Stimulated activated CD8-positive, alpha-beta memory T cell treated with anti-CD3 and anti-CD28 coated beads, Interleukin-4, amount 100 ng/mL, for 1 hour (primary cell): ENCODE measurements at places on chromosomes 11 and 22.

- no peak for DNase-seq
Observed at GRCh38 chr22:50699756-50700386, 27.2 kb downstream of the SHANK3 start.

GRCh38 chr11:14255238-14255534 lies 103.8 kb downstream of the RRAS2 start:
- no peak for DNase-seq

DNA sequence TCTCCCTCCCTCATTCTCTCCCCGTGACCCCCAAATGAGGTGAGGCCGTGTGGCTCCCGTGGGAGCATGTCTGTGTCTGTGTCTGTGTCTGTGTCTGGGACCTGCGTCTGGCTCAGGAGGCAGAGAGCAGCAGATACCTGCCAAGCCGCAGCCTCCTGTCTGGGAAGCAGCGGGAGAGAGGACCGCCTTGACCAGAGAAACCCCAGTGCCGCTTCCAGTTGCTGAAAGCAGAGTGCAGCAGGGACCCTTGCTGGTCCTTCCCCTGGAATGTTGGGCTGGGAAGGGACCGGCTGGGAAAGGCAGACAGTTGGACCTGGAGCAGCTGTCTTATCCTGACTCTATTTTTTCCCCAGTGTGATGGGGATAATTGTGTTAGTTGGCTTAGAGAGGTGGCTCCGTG lies 525 bp downstream of the CSDC2 start:
- DNase-seq = no peak

- DNase-seq = no peak
Observed at GRCh38 chr11:122082205-122082604, 33.8 kb downstream of the BLID start.

DNA sequence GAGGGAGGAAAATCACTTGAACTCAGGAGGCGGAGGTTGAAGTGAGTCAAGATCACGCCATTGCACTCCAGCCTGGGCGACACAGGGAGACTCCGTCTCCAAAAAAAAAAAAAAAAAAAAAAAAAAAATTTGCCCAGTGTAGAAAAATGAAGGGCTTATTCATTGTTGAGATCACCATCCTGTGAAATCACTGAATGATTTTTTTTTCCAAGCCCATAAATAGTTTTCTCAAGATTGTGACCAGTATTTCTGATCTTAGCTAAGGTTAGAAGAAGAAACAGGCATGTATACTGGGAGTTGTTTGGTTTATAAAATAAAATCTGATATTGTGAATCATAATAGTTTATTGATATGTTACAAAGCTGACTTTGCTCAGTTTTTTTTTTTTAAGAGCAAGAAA lies 269.4 kb downstream of the CADM1 start:
- no peak for DNase-seq

- DNase-seq = no peak
Observed at GRCh38 chr11:59224351-59224928, 11.7 kb upstream of the MPEG1 start.

- no peak for DNase-seq
Observed at GRCh38 chr22:47168441-47168840, 406.0 kb downstream of the TBC1D22A start.

- DNase-seq = no peak
Observed at GRCh38 chr11:73313652-73314051, 5.6 kb downstream of the ARHGEF17 start.

- no peak for DNase-seq
Observed at GRCh38 chr11:117045956-117046355, 52.3 kb downstream of the SIK3 start.

- DNase-seq = no peak
Observed at GRCh38 chr11:118060869-118061268, 16.0 kb upstream of the TMPRSS4 start.

DNA sequence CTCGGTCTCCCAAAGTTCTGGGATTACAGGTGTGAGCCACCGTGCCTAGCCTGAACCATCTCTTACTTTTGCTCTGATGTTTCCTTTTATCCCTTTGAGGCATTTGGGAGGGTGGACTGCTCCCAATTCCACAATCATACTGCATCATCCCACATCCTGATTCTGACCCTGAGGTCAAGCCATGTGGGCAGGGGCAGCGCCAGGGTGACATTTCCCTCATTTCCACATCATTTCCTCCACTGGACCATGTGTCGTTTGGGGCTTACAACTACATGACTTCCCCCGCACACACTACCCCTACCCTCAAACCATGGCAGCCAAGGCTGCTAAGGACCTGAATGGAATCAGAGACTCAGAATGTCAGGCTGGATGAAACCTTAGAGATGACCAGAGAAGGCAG lies 26.4 kb upstream of the ZBTB16 start:
- no peak for DNase-seq

GRCh38 chr11:117840881-117841550 lies 16.5 kb upstream of the FXYD2 start:
- DNase-seq = no peak

GRCh38 chr22:17860220-17860965 lies 86.1 kb upstream of the BID start:
- DNase-seq = no peak

GRCh38 chr11:34501949-34502348 lies 11.6 kb downstream of the ELF5 start:
- DNase-seq = no peak

GRCh38 chr22:49735901-49736421 lies 91.7 kb downstream of the BRD1 start:
- no peak for DNase-seq

- DNase-seq = no peak
Observed at GRCh38 chr11:75426720-75427086, 6.3 kb downstream of the KLHL35 start.

GRCh38 chr22:27349456-27349855 lies 452.1 kb downstream of the MN1 start:
- no peak for DNase-seq

DNA sequence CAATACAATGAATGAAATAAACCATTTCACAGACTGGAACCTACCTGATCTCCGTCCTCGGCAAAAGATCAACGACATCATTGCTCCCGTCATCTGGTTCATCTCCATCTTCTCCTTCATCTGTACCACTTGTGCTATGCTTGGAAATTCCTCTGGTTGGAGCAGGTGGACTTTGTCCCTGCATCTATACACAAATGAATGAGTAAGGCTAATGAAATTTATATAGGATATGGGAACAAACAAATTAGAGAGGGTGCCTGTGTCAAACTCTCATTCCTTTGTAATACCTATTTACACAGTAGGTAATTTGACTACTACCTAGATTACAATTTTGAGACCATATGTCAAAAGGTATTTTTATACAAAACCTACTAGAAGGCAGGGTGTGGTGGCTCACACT lies 59.4 kb downstream of the F2 start:
- DNase-seq = no peak

DNA sequence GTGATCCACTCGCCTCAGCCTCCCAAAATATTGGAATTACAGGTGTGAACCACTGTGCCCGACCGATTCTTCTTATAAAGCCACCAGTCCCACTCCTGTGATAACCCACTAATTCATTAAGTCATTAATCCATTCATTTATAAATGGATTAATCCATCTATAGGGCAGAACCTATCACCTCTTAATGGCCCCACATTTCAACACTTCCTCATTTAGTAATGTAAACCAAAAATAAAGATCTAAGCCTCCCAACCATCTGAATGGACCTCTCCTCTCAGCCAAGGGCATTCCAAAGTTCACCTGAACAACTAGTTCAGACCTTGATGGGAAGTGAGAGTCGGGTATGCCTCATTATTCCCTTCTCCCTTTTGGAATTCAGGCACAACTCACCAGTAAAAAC lies 9.9 kb upstream of the MRPL11 start:
- DNase-seq = no peak

DNA sequence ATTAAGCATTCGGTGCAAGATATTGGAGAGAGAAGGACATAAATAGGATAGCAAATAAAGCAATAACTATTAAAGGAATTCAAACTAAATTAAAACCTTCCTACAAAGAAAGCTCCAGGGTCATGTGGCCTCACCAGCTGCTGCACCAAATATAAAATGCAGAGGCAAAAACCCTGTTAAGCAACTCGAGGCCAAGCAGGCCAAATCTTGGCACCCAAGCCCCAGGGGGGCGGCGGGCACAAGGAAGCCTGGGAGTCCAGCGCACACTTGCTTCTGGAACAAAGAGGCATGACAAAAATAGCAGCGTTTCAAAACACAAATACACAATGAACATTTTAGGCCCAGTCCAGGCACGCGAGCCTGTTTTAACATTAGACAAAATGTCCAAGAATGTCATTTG lies 20.8 kb downstream of the KRTAP5-6 start:
- DNase-seq = no peak

DNA sequence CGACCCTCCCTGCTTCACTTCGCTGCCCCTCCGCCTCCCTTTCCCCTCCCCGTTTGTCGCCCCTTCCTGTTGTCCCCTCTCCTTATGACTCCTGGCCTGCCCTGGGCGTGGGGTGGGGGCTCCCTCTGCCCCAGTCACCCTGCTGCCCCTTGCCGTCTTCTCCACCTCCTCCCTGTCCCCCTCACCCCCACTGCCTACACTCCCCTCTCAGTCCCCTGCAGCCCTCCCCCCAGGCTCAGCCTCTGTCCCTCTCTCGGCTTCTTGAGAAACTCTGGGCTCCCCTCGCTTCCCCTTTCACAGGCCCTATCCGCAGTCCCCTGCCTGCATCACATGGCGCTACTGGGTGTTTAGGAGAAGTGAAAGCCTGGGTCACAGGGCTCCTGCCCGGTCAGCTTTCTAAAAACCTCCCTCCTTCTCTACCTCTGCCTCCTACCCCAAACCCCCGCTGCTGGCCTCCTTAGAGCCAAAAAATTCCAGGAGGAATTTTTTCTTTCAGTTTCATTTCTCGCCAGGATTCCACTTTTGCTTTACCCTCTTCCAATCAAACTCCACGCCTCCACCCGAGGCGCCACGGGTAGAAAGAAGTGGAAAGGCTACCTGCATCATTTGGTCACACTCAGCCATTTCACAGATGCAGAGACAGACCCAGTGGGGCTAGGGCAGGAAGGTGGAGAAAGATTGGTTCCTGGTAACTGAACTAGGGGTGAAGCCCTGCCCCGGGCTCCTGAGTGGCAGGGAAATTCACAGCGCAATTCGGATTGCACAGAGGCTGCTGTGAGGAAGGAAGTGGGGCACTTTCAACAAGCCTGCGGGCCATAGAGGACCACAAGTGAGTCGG lies at the start of gene SLC15A3:
SLC15A3 (minus strand) TSS at position 273 of the 838 bp plus-strand sequence. CDS start 625 bp downstream, outside the sequence.
- no peak for DNase-seq

DNA sequence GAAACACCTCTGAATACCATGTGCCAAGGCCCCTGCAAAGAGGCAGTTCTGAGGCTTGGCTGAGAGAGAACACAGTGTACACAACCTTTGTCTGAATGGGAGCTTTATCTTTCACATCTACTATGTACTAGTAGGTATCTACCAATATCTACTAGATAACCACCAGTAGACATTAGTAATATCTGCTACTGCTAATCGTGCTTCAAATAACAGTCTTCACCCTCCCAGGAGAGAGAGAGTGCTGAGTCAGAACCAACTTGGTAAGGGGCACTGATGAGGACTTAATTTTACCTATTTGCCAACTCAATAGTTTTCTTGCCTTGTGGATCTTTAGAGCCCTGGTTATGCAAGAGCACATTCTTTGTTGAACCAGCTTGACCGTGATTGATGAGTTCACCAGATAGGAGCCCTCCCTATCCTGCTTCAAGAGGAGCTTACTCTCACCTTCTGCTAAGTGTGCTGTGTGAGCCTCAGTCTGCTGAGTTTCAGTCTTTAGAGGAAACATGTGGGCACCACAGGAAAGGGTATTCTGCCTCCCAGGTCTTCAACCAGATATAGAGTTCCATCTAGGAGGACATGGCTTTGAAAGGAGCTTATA lies 967.5 kb downstream of the NTM start:
- DNase-seq = no peak

GRCh38 chr11:68255526-68255925 lies 16.2 kb downstream of the C11orf24 start:
- DNase-seq = no peak

DNA sequence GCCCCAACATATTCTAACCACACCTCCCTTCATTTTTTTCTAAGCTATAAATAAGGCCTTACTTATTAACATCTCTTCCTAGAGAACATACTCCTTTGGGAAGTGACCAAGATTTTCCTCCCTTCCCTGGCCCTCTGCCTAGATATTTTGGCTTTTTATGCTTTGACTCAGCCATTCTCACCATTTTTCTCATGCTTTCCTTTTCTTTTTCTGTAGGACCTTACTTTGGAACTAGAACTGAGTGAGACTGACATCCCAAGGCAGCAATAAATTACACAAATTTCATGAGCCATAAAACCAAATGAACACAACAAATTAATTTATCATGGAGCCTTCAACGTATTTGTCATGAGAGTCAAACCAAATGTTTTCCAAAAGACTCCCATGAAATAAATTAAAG lies 142.7 kb upstream of the CTSC start:
- DNase-seq = no peak

DNA sequence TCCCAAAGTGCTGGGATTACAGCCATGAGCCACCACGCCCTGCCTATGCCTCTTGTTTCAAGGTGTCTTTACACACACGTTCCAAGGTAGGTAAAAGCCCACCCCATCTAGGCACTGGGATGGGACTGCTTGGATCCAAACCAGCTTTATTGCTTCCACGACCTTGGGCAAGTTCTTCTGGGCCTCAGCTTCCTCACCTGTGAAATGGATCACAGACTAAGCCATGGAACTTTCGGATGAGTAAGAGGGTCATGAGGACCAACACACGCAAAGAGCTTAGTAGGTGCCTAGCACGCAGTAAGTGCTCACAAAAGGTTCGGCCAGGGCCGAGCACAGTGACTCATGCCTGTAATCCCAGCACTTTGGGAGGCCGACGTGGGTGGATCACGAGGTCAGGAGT lies 15.6 kb downstream of the RHOD start:
- no peak for DNase-seq

DNA sequence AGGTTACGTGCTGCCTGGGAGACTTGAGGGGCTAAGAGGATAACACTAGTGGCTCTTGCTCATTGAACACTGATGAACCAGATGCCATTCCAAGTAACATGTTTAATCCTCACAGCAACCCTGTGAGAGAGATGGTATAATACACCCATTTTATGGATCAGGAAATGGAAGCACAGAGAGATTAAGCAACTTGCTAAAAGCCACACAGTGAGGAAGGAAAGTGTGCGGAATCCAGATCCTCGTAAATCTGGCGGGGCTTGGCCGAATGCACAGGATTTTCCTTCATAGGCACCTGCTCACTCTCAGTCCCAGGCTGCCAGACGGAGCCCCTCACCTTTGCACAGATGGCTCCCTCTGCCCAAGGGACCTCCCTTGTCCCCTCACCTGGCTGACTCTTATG lies 7.7 kb upstream of the FOSL1 start:
- no peak for DNase-seq

DNA sequence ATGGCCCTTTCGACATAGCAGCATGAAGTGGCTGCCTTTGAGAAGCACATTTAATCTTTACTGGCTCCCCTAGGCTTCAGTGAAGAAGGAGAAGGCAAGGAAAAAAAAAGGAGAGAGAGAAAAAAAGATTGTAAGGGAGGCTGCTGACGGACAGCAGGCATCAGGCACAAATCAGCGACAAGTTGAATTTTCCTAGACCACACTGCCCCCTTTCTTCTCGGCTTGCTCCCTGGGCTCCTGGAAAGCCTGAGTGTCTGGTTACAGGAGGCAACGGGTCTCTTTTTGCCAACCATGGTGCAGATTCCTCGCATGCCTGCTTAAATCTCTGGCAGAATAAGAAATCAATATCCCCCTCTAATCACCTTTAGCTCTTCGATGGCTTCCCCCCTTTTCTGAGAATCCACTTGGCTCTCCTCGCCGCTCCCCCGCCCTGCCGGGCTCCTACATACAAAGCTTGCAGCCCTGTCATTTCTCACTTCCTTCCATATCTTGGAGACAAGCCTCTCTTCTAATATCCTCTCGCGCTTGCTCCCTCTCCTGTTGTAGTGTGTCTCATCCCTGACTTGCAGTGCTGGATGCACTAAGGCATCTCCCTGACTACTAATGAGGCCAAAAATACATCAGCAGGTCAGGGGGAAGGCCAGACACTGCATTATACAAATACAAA lies 14.3 kb downstream of the BLID start:
- no peak for DNase-seq
